Neural progenitor cell (in vitro differentiated cells): ENCODE measurements at places on chromosomes 2 and 18. TPM values are rescaled to one million over a fixed set of nuclear protein-coding genes. Genes with fewer than 3 reads are reported as not detected.

DNA sequence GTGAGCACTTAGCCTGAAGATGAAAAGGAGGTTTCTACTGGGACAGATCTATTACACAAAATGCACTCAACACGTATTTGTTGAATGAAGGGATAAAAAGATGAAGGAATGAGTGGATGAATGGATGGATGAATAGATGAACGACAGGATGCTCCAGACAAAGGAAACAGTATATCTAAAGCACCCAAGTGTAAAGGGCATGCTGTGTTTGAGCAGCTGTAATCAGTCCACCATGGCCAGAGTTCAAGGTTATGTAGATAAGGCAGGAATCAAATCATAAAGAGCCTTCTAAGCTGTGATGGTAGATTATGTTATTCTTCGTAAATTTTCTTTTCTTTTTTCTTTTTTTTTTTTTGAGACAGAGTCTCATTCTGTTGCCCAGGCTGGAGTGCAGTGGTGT, 213.8 kb upstream of the FBXO11 start:
- H3K4me3 ChIP-seq: no peak overlapping the region
- H3K27me3 ChIP-seq: no peaks in the 10 kb centered on the region
- H3K27ac ChIP-seq: no peak overlapping the region
- no peaks in the 10 kb centered on the region for H3K4me1 ChIP-seq
- H3K36me3 ChIP-seq: no peaks in the 10 kb centered on the region

The MC2R gene
- not detected in 2 replicates for total RNA-seq

GRCh38 chr18:58324824-58325480, 280.9 kb downstream of the NEDD4L start:
- no peaks in the 10 kb centered on the region for H3K27me3 ChIP-seq
- no peak overlapping the region for H3K4me3 ChIP-seq
- H3K4me1 ChIP-seq: no peaks in the 10 kb centered on the region
- no peak for DNase-seq

DNA sequence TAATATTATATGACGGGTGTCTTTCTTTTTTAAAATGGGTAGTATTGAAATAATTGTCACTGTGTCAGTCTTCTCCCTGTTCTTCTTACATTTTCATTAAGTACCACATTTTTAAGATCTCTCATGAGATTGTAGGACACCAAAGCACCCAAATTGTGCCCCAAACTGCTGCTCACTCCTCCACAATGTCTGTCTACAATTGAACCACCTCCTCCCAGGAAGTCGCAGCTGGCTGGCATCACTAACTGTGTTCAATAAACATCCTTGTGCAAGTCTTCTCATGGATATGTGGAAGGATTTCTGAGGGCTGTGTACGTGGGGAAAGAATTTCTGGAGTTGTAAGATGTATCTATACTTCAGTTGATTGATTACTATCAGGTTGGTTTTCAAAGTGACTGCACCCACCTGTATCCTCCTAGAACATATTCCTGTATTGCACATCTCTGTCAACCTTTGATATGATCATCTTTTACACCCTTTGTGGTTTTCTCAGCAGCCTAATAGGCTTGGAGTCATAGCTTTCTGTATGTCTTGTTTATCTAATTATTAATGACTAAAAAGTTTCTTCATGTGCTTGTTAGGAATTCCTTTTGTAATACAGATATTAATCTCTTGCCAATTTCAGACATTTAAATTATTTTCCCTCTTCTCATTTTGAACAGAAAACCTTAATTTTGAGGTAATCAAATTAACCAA, 774.9 kb downstream of the RNF144A start:
- no peak for DNase-seq
- H3K4me3 ChIP-seq: no peak overlapping the region
- H3K36me3 ChIP-seq: no peaks in the 10 kb centered on the region

- no peaks in the 10 kb centered on the region for H3K36me3 ChIP-seq
- peaks cover 22% of the 10 kb centered on the region for H3K4me1 ChIP-seq
- no peaks in the 10 kb centered on the region for H3K27me3 ChIP-seq
- no peak overlapping the region for H3K27ac ChIP-seq
- no peak for DNase-seq
- H3K4me3 ChIP-seq: no peak overlapping the region
These were observed 40.3 kb downstream of the SESTD1 start for GRCh38 chr2:179224361-179224760.

DNA sequence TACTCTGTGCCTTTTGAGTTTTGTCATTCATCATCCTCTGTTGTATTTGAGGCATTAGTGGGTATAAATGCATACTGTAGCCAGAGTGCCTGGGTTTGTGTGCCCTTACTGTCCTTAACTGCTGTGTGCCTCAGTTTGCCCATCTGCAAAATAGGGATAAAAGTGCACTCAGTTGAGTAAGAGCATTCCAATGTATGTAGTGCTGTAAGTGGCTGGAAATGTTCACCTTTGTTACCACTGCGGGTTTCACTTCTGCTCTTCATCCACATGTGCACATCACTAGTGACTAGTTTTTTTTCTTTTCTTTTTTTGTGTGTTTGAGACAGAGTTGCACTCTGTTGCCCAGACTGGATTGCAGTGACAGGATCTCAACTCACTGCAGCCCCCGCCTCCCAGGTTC, 39.9 kb downstream of the PLEKHB2 start:
- H3K4me3 ChIP-seq: no peak overlapping the region
- no peak for DNase-seq
- peaks cover 7% of the 10 kb centered on the region for H3K36me3 ChIP-seq
- no peaks in the 10 kb centered on the region for H3K27me3 ChIP-seq
- no peak overlapping the region for H3K27ac ChIP-seq

GRCh38 chr2:42116195-42117181, 52.7 kb upstream of the EML4 start:
- no peak for DNase-seq
- H3K4me3 ChIP-seq: no peak overlapping the region
- H3K27ac ChIP-seq: no peak overlapping the region
- no peaks in the 10 kb centered on the region for H3K27me3 ChIP-seq
- no peaks in the 10 kb centered on the region for H3K36me3 ChIP-seq

DNA sequence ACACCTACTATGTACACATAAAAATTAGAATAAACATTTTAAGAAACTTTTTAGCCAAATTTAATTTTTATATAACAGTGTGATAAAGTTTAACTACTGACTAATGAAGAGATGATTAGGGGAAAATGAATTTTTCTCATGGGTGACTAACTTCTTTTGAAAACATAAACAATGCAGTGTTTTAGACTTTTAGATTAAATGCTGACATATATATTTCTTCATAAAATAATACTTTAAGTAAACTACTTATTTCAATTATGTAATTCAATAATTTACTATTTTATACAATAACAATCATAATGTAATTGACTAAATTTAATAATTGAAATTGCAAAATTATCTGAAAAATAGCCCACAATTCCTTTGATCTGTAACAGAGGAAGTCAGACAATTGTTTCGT, 233.3 kb upstream of the PXDN start:
- no peak overlapping the region for H3K4me3 ChIP-seq
- peaks cover 13% of the 10 kb centered on the region for H3K4me1 ChIP-seq
- H3K27me3 ChIP-seq: no peaks in the 10 kb centered on the region
- H3K27ac ChIP-seq: no peak overlapping the region
- no peak for DNase-seq

DNA sequence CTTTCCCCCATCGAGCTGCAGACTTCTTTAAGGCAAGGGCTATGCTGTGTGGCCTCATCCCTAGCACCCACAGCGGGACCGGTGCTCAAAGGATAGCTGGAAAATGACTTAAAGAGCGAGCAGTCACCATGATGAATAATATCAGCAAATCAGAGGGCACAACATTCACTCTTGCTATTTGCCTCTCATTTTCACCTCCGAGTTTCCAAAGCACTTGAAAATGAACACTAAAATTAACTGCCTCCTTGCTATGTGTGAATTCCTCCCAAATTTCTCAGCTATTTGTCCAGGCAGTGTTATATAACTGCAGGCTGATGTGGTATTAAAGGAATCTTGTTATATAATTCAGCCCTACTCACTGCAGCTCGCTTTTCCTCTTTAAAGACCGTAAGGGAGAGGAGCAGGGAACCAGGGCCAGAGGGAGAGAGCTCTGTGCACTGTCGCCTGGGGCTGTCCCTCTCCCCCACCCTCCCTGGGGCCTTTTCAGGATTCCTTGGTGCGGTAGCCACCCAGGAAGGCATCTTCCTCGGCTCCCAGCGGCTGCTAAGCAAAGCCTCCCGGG, 1.4 kb downstream of the CYS1 start:
- no peak overlapping the region for H3K27ac ChIP-seq
- peaks cover 4% of the 10 kb centered on the region for H3K4me1 ChIP-seq
- H3K27me3 ChIP-seq: peaks cover 100% of the 10 kb centered on the region
- peak overlapping the region; percentile 57 for H3K4me3 ChIP-seq
- no peaks in the 10 kb centered on the region for H3K36me3 ChIP-seq
- no peak for DNase-seq

- H3K27ac ChIP-seq: no peak overlapping the region
- peaks cover 19% of the 10 kb centered on the region for H3K4me1 ChIP-seq
- no peaks in the 10 kb centered on the region for H3K36me3 ChIP-seq
These were observed 2.5 kb downstream of the DNMT3A start for GRCh38 chr2:25339211-25339674.

DNA sequence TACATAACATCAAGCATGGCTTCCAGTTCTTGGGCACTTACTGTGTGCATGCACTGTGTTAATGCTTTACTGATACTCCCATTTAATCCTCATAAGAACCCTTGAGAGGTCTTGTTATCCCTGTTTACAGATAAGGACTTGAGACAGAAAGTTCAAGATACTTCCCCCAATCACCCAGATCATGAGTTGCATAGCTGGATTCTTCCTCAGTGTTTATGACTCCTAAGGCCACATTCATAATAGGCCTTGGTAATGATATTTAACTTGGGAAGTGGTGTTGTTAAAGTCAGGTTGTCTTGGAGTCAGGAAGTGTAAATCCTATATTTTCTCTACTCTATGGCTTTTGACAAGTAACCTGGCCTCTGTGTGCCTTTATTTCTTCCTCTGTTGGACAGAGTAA, 22.7 kb downstream of the NOSTRIN start:
- no peaks in the 10 kb centered on the region for H3K27me3 ChIP-seq
- no peak overlapping the region for H3K27ac ChIP-seq

DNA sequence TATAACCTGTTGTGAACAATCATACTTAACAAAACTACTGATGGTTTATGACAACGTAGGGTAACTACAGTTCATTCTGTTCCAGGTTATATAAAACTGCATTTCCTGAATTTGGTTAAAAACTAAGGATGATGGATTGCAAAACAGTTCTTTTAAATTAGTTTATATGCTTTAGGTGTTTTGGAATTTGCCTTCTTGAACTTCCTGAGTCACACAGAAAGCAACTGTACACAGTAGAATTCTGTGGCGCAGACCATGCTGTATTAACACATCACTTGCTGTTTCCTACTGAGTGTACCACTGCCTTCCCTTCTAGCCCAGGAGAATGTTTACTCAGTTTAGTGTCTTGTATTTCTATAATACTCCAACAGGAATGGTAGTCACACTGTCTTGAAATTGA, 19.4 kb downstream of the ITGB1BP1 start:
- no peak overlapping the region for H3K4me3 ChIP-seq
- no peaks in the 10 kb centered on the region for H3K27me3 ChIP-seq
- H3K36me3 ChIP-seq: no peaks in the 10 kb centered on the region
- no peaks in the 10 kb centered on the region for H3K4me1 ChIP-seq

The DPP4 gene
- 0.12 and 0.49 TPM in 2 replicates for total RNA-seq

The NT5C1B gene
- total RNA-seq: not detected in 2 replicates

The HRH4 gene
- total RNA-seq: 0.13 TPM in 1 of 2 replicates, not detected in the other

The VSNL1 gene
- total RNA-seq: 54.5 and 94.4 TPM in 2 replicates

DNA sequence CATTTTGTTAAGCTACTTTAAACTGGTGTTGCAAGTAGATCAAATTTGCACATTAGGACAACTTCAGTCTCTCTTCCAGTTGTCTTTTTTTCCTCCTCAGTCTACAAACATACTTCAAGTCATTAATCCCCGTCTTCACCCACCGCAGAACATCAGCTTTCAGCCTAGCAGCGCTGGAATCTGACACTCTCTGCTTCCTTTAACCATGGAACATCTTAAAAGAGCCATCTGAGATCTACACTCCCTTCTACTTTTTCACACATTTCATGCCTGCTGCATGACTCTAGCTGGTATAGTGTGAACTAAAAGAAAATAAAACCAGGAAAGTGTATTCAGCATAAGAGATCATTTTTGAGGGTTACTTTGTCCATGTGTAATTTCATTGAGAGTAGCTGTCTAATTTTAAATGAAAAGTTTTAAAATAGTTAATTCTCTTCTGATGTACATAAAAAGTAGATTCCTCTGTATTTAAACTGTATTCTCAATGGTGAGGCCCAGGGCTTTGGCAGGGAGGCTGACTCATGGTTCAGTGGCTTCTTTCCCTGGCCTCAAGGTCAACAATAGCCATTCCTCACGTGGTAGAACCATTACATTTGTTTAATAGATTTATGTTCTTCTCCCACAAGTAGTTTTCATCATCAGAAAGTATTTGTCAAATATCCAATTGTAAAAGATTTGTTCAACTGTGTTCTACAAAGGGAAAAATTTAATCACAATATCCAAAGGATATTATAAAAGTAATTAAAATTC, 16.5 kb downstream of the SGPP2 start:
- no peak for DNase-seq
- H3K27ac ChIP-seq: no peak overlapping the region
- H3K4me3 ChIP-seq: no peak overlapping the region
- H3K36me3 ChIP-seq: no peaks in the 10 kb centered on the region

GRCh38 chr2:222907048-222907447, 46.2 kb downstream of the ACSL3 start:
- no peak overlapping the region for H3K27ac ChIP-seq
- no peaks in the 10 kb centered on the region for H3K27me3 ChIP-seq
- DNase-seq: no peak

DNA sequence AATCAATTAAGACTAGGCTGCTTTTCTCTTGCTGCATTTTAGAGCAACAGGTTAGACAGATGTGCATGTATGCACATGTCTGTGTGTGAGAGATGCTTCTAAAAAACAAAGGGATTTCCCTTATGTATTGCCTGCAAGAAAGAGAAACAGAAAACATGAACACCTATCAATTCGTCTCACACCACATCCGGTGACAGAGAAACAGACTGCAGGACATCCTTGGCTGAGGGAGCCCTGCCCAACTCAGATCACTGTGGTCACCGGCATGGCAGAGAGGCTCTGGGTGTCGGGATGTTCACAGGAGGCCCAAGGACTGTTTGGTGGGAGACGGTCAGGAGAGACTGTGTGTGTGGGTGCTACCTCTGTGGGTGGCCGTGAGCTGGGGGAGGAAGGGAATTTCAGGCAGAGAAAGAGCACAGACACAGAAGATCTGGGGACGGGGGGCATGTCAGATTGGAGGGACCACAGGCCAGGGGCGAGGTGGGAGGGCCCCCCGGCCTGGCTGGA, 24.9 kb downstream of the FHL2 start:
- H3K4me3 ChIP-seq: no peak overlapping the region
- H3K27me3 ChIP-seq: no peaks in the 10 kb centered on the region
- no peaks in the 10 kb centered on the region for H3K4me1 ChIP-seq
- no peak overlapping the region for H3K27ac ChIP-seq

The SCN7A gene
- 0.81 and 1.0 TPM in 2 replicates for total RNA-seq

GRCh38 chr18:7566567-7567473, at the start of gene PTPRM:
Gene PTPRM (plus strand): TSS chr18:7567316. CDS start chr18:7567819, 503 bp downstream.
- peak within 1 kb of the TSS; percentile 63 for H3K4me3 ChIP-seq
- H3K27me3 ChIP-seq: peaks cover 41% of the 10 kb centered on the region
- peaks cover 26% of the 10 kb centered on the region for H3K4me1 ChIP-seq
- DNase-seq: peak; percentile 94
- no peak within 1 kb of the TSS for H3K27ac ChIP-seq
